ENCODE measurements at places on chromosomes 16 and 17.

- DNase-seq, result no peak
Observed at GRCh38 chr17:3471599-3471998, at the start of gene SPATA22. TSS of gene SPATA22 (minus strand) at chr17:3471819. CDS start at chr17:3469325, 2,494 bp downstream.

GRCh38 chr17:11488407-11488806, 109.9 kb upstream of the DNAH9 start:
- no peak for DNase-seq

DNA sequence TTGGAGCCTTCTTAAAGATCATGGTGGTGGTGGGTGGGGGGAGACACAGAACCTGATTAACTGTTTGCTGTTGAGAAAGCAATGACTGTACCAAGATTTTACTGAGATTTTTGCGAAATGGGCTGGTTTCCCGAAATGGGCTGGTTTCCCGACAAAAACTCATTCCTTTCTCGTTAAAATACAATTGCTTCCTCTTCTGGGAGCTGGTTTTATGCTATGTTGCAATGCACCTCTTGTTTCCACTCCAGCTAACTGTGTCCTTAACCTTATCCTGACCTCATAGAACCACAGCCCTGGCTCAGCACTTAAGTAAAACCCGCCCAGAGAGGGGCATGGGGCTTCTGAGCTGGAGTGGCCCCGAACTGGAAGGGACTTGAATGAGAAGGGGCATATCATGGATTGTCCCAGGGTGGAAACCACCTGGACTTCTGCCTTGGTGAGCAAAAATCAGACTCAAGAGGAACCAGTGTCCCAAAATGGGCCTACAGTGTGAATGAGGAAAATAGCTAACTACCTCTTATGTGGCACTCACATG, 20.9 kb downstream of the FAM20A start:
- DNase-seq, result no peak

- no peak for DNase-seq
Observed at GRCh38 chr16:67458121-67458641, 22.8 kb downstream of the ATP6V0D1 start.

- no peak for DNase-seq
Observed at GRCh38 chr16:66903544-66904427, 14.9 kb downstream of the CDH16 start.

- DNase-seq, result no peak
Observed at GRCh38 chr16:10031473-10031872, 150.8 kb downstream of the GRIN2A start.

- no peak for DNase-seq
Observed at GRCh38 chr16:28089992-28090365, 26.5 kb upstream of the GSG1L start.

- no peak for DNase-seq
Observed at GRCh38 chr16:76456016-76456415, 178.8 kb downstream of the CNTNAP4 start.

- no peak for DNase-seq
Observed at GRCh38 chr16:86157616-86158247, 258.8 kb downstream of the IRF8 start.

DNA sequence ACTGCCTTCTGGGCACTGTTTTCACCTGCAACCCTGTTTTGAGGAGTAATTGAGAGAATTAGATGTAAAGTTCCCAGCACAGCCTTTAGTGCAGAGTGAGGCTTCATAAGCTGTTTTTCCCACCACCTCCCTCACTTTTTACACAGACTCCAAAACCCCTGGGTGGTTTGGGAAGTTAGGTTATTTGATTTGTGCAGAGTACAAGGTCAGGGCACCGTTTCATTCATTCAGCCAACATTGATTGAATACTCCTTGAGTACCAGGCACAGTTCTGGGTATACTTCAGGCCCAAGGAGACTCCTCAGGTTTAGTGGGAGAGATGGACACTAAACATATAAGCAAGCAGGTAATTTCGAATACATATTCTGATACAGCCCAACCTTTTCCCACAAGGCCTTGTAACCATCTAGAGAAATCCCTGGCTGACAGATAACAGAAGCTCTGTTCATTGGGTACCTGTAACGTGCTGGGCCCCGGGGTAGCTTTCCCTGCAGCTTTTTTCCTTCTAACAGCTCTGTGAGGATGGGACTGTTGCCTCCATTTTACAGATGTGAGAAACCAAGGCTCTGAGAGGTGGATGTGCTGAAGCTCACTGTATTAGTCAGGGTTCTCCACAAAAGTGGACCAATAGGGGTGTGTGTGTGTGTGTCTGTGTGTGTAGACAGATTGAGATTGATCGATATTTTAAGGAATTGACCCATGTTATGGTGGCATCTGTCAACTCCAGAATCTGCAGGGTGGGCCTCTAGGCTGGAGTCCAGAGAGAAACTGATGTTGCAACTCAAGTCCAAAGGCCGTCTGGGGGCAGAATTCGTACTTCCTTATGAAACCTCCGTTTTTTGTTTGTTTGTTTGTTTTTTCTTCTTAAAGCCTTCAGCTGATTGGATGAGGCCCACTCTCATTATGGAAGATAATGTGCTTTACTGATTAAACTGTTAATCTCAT, 234.7 kb downstream of the SNX29 start:
- no peak for DNase-seq

DNA sequence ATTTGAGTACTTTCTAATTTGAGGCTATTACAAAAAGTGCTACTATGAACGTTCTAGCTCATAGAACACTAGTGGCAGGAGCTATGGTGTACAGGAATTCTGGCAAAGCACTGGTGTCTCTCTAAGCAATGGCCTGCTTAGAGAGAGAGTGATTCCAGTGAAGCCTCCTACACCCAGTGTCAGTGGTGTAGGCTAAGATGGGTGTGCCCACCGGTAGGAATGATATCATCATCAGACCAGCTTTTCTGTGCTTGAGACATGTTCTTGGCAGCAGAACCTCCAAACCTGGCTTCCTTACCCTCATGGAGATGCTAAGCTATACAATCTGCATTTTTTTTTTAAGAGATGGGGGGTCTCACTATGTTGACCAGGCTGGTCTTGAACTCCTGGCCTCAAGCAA, 370.3 kb downstream of the SOX9 start:
- no peak for DNase-seq

DNA sequence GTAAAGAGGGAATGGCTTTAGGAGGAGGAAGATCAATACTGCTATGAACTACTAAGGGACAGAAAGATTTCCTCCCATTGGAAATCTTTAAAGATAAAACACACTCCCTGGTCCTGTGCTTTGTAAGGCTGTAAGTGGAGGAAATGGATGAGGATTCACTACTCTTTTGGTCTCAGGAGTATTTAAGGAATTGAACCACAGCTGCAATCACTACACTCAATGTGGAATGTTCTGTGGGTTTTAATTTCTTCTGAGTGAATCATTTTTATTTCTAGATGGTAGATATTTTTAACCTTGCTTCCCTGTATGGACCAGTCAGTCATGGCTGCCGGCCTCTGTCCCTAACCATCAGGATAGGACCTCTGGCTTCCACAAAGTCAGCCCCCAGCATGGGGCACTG, 65.6 kb downstream of the SDR42E1 start:
- no peak for DNase-seq

GRCh38 chr17:66711881-66712321, 123.0 kb upstream of the CACNG5 start:
- peak; percentile 15 for DNase-seq
